NT2/D1 (cell line): ENCODE measurements at places on chromosomes 6 and 20.

DNA sequence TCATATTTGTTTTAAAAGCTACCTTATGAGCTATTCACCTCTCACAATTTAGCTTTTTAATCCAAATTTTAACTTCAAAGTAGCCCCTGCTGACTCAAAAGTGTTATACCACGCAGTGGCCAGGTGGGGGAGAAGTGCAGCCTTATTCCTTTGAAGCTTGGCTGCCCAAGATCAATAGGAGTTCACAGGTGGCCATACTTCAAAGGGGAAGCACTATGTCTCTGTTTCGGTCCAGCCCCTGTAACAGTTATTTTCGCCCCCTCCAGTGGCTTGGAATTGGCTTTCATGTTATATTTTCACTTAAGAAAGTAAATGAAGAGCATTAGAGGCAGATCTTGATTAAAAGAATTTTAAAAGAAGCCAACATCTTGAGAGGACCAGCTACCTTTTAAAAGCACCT lies 608.4 kb downstream of the EPHA7 start:
- DNase-seq, result no peak

DNA sequence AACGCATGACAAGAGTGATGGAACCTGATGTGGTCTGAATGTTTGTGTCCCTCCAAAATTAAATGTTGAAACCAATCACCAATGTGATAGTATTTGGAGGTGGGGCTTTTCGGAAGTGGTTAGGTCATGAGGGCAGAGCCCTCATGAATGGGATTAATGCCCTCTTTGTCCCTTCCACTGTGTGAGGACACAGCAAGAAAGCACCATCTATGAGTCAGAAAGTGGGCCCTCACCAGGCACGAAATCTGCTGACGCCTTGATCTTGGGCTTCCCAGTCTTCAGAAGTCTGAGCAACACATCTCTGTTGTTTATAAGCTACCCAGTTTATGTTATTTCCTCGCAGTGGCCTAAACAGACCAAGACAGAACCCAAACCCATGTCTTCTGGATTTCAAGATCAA lies 244.0 kb upstream of the JAG1 start:
- no peak for DNase-seq

GRCh38 chr6:6057442-6058053 lies 50.8 kb upstream of the NRN1 start:
- DNase-seq, result peak; percentile 18

GRCh38 chr6:87887266-87887665 lies 160.4 kb upstream of the SPACA1 start:
- no peak for DNase-seq

- DNase-seq, result no peak
Observed at GRCh38 chr20:24392612-24393011, 76.8 kb upstream of the SYNDIG1 start.

DNA sequence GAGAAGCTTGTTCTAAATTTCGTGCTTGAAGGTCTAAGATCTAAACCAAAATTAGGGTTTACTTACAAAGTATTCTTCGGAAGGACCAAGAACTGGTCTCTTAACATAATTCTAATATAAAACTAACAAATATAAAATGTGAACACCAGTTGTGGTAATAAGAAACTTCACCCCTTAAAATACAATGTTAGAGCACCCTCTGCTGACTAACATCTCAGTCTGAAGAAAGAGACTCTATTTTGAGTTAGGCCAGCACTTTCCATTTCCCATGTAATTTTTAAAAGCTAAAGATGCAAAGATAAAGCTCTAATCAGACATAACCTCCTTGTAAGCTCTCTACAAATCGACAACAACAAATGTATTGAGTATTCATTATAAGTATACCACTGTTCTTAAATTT lies 24.6 kb downstream of the ATG5 start:
- no peak for DNase-seq

DNA sequence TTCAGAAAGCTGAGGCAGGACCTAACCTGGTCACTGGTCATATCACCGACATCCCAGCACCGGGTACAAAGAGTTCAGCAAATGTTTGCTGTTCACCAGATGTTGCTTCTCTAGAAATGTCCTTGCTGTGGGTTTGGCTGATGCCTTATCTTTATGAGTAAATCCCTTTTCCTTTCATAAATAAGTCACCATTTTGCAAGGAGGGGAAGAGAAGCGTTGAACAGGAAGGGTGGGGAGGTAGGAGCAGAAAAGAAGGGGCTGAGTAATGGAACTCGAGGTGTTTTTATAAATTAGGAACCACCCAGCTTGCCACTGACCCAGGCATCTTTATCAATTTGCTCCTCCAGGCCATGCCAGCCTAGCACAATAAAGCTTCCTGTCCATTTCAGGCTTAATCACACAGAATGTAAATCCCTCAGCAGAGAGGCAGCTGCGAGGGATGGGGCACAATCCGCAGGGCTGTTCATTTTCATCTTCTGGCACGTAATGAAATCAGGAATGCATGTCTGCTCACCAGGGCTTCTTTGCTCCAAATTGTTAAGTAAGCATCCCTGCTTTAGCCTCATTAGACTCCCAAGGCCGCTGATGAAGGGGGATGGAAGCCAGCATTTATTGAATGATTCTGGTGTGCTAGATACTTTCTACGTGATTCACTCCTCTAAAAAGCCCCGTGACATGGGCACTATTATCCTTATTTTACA lies 371.9 kb upstream of the CHD6 start:
- no peak for DNase-seq

GRCh38 chr20:62696434-62696957 lies 12.1 kb upstream of the NTSR1 start:
- DNase-seq, result no peak

DNA sequence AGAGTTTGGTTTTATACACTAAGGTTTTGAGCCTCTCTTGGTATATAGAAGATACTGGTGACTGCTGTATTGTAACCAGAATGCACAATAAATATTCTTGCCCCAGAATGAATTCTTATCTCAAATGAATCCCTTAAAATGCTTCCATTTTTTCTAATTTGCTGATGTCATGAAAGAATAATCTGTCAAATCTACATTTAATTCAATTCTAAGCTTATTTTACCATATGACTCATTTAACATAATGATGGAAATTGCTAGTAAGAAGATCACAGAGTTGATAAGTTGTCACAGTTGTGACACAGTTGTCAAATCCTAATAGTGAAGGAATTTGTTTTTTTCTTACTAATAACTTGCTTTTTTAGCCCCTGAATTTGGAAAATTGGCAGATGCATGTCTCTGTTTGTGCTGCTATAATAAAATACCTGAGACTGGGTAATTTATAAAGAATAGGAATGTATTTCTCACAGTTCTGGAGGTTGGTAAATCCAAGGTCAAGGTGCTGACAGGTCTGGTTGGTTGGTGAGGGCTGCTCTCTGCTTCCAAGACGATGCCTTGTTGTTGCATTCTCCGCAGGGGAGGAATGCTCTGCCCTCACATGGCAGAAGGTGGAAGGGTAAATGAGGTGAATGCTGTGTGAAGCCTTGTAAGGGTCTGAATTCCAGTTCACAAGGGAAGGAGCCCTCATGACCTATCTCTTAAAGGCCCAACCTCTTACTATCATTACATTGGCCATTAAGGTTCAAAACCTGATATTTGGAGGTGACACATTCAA lies 4.7 kb downstream of the ECT2L start:
- DNase-seq, result peak; percentile 27

DNA sequence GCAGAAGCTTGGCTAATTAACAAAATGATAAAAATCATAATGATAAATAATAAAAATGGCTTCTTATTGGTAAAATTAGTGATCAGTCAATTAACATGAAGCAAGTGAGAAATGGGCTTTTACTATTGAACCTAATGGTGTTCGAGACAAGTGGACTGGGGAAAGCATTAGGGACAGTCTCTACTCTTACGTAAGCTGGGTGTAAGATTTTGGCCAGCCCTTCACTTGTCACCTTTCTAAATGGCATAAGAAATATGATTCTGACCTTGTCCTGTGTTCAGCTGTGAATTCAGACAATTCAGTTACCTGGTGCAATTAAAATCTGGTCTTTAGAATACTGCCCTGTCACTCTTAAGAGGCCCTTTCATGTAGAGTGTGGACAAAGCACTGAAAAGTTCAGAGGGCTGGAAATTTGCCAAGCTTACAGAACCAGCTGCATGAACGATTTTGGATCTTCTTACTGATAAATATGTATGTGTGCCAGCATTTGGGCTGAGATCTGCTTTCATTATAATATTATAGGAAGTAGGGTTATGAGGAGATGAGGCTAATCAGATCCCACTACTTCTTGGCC lies 115.9 kb downstream of the QRSL1 start:
- no peak for DNase-seq

DNA sequence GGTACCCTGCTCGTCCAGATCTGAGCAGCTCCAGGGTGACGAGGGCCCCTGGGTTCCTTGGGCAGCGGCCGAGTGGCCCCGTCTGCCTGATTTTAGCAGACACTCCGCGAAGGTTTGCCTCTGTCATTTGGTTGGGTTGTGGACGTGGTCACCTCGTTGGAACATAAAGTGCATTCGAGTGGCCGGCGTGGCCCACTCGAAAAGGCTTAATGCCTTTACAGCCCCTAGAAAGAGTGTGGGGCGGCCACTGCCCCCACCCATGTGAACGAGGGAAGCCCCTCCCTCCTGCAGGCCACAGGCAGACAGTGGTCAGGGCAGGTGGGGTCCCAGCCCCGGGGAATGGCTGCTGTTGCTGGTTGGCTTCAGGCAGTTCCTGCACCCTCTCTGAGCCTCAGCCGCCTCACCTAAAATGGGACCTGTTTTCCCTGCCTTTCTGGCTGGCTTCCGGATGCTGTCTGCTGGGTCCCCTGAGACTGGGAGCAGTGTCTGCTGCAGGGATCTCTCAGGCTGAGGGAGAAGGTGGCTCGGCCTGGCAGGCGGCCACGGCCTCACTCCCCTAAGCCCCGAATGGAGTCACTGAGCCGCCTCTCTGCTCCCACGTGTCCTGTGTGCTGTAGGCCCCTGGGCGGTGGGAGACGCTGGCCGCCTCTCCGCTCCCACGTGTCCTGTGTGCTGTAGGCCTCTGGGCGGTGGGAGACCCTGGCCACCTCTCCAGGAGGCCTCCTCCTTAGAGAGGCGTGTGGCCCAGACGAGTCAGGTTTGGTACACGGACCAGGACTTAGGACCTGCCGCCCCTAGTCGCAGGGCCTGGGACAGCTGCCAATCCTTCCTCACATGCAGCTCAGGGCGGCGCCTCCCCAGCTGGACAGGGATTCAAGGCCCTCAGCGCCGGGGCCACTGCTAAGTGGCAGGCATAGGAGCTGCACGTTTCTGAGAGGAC lies 233.0 kb downstream of the ERMARD start:
- no peak for DNase-seq

GRCh38 chr6:135385299-135385698 lies 112.2 kb downstream of the AHI1 start:
- no peak for DNase-seq

DNA sequence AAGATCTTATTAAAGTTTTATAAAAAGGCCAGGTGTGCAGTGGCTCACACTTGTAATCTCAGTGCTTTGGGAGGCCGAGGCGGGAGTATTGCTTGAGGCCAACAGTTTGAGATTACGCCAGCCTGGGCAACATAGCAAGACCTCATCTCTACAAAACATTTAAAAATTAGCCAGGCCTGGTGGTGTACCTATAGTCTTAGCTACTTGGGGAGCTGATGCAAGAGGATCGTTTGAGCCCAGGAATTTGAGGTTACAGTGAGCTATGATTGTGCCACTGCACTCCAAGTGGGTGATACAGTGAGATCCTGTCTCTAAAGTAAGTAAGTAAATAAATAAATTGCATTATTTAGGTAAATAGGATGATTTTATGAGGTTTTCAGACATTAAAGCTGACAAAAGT lies 183.2 kb downstream of the ISM1 start:
- no peak for DNase-seq

GRCh38 chr6:141321493-141322347 lies 811.0 kb upstream of the GJE1 start:
- no peak for DNase-seq

GRCh38 chr6:71551798-71552197 lies 263.2 kb downstream of the OGFRL1 start:
- DNase-seq, result no peak

GRCh38 chr6:104201557-104201956 lies 658.2 kb downstream of the HACE1 start:
- DNase-seq, result no peak

DNA sequence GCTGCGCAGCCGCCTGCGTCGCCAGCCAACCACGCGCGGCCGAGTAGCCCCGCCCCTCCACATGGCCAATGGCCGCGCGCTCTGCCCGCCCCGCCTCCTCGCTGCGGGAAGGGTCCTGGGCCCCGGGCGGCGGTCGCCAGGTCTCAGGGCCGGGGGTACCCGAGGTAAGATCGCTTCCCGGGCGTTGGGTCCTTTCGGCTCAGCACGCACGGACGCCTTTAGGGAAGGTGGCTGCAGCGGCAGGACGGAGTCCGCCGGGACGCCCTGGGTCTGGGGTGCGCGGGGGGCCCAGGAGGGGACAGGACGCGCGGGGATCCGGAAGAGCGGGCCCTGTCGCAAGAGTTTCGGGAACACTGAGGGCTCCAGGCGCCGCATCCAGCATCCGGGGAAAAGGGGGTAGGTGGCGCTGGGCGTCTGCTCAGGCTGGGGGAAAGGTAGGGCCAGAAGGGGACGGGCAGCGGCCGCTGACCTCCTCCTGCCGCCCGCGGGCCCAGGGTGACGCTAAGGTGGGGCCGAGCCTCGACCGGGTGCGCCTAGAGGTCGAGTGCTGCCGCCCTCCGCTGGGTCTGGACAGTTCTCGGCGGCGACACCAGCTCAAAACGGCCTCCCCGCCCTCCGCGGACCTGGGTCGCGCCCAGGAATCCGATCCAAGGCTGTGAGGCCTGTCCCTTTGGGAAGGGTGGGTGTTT lies at the start of gene MAVS:
Gene MAVS, plus strand, starts transcription at position 95 of the 689 bp plus-strand sequence. CDS start 7,791 bp downstream, outside the sequence.
- DNase-seq, result peak; percentile 80

- no peak for DNase-seq
Observed at GRCh38 chr6:107618672-107619071, 128.8 kb downstream of the SOBP start.

- no peak for DNase-seq
Observed at GRCh38 chr6:103326760-103327757, 1532.7 kb downstream of the HACE1 start.

- DNase-seq, result no peak
Observed at GRCh38 chr6:83962582-83962981, 71.0 kb upstream of the MRAP2 start.

- no peak for DNase-seq
Observed at GRCh38 chr20:62675156-62675876, 33.0 kb downstream of the SLCO4A1 start.

GRCh38 chr6:89527634-89528033 lies 94.7 kb downstream of the ANKRD6 start:
- no peak for DNase-seq

- no peak for DNase-seq
Observed at GRCh38 chr6:26217714-26218075, 130.5 kb downstream of the HFE start.

DNA sequence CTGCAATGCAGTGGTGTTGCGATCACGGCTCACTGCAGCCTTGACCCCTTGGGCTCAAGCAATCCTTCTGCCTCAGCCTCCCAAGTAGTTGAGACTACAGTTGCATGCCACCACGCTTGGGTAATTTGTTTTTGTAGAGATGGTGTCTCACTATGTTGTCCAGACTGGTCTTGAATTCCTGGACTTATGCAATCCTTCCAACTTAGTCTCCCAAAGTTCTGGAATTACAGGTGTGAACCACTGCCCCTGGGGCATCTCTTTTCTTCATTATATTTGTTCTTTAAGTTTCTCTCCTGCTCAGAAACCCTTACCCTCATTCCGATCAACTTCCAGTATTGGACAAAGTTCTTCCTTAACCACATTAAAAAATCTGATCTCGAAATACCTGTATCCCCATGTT lies 44.7 kb upstream of the DEK start:
- DNase-seq, result no peak

GRCh38 chr20:25484911-25485511 lies 77.5 kb downstream of the GINS1 start:
- DNase-seq, result no peak
